ENCODE measurements at places on chromosomes 4 and X.

DNA sequence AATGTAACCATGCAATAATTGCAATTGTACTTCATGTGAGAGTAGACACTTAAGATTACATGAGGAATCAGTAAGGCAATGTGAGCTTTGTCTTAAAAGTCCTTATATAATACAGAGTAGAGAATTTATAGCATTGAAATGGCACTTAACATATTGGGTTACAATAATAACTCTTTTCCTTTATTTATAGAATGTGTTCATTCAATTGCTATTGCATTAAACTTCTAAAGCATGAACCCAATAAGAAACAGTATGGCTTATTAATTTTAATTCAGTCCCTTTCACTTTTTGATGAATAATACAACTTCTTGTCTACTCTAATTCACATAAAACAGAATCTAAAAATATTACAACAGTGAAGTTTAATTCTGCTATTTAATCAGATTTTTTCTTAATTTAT lies 174.2 kb upstream of the PABPC4L start:
- no peak for DNase-seq

DNA sequence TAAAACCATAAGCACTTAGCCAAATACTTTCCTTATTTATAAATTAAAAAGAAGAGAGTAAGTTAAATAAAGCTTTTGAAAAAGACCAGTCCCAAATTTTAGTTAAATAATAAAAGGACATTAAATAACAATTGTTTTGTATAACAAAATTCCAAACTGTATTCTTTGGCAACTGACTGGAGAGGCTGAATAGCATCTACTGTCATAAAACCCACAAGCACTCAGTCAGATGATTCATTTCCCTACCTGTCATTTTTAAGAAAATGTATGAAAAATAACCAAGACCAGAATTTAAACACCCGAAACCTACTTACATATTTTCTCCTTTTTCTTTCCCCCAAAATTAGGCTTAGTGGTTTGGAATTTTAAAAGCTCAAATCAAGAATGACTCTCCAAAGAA lies 32.5 kb upstream of the SMIM10L2A start:
- no peak for DNase-seq

GRCh38 chrX:10045327-10046000 lies 78.3 kb downstream of the CLDN34 start:
- DNase-seq, result no peak

DNA sequence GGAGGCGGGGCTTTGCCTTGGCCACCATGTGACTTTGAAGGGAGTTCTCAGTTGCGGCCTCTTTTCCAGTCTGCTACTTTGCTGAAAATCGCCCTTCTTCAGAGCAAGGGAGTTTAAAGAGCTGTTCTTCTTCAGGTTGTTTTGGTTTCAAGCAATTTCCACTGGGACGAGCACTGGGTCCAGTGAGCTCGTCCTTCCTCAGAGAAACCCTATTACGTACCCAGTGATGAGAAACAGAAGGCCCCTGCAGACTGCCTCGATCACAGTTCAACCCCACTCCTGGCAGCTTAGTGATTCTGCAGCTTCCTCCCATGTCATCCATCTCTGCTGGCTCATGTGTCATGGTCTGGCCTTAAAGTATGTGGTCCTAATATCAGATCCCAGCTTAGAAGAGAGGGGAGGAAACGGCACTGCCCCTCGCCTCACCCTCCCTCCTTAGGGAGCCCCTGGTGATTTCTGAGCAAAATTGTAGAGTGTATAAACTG lies 7.8 kb upstream of the FAM149A start:
- no peak for DNase-seq

- DNase-seq, result no peak
Observed at GRCh38 chr4:66609014-66609413, 936.3 kb downstream of the CENPC start.

- no peak for DNase-seq
Observed at GRCh38 chr4:127131527-127131926, 501.2 kb upstream of the INTU start.

DNA sequence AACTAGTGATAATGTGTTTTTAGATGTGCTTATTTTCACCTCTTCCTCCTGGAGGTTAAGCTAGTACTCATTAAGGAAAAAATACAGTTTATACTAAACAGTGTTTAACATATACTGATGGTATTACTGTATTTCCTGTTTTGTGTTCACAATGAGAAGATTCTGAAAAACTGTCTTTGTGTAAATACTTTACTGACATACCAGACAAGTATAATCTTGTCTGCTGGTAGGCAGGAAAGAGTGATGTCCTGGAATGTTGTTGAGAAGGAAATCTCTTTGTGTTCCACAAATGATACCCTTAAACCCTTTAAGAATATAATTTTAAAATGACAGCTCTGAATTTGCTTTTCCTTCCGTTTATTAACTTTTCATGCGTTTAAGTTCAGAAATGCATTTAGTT lies 205.5 kb upstream of the NUDT6 start:
- no peak for DNase-seq

DNA sequence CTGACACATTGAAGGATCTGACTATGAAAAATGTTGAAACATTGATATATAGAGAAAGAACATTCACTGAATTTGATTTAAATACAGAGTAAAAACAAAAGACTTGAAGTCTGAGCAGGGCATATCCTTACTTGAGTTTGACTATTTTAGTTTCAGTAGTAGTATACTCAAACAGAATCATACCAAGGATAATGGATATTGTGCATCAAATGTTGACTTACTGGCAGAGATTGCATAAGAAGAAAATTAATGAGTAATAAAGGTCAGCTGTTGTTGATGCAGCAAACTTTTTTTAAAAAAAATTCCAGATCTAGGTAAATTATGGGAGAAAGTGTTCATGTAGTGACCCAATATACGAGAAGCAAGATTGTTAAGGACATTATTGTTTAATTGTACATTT lies 94.5 kb upstream of the APOOL start:
- no peak for DNase-seq

Data from NCI-H1417 treated with DMSO at 0.1 percent for 48 hours (cell line).